ENCODE measurements at places on chromosomes 13 and 19. TPM values are rescaled to one million over a fixed set of nuclear protein-coding genes. Genes with fewer than 3 reads are reported as not detected.
A peak's percentile ranks its signal among the peaks of the same experiment; 100 is the strongest.

GEMIN7 gene
- total RNA-seq, result 100 TPM

NKG7 gene
- total RNA-seq, result not detected

FCHO1 gene
- total RNA-seq, result 9.3 TPM

YIF1B gene
- total RNA-seq, result 114 TPM

CCL25 gene
- 19.6 TPM for total RNA-seq

LILRB4 gene
- not detected for total RNA-seq

DCT gene
- total RNA-seq, result 0.47 TPM

SMAD9 gene
- 22.3 TPM for total RNA-seq

ZBTB32 gene
- total RNA-seq, result not detected

KASH5 gene
- total RNA-seq, result not detected

ZNF227 gene
- total RNA-seq, result 12.1 TPM

ZNF112 gene
- 1.2 TPM for total RNA-seq

ERICH4 gene
- not detected for total RNA-seq

SPACA4 gene
- total RNA-seq, result 0.55 TPM

DNA sequence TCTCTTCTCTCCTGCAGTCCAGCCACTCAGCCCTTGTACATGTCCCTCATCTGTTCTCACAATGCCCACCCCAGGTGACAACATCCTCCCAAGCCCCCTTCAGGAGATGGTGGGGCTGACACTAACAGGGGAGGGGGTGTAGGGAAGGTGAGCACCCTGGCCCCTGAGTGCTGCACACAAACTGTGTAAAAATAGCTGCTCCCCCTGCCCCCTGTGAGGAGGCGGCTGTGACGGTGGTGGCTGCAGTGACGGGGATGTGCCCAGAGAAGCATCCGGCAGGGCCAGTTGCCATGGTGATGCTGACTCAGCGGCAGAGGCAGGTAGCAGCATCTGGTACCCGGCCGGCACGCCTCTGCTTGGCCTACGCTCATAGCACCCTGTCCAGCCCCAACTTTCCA, 13.0 kb upstream of the JUND start:
- no peak for DNase-seq

DNA sequence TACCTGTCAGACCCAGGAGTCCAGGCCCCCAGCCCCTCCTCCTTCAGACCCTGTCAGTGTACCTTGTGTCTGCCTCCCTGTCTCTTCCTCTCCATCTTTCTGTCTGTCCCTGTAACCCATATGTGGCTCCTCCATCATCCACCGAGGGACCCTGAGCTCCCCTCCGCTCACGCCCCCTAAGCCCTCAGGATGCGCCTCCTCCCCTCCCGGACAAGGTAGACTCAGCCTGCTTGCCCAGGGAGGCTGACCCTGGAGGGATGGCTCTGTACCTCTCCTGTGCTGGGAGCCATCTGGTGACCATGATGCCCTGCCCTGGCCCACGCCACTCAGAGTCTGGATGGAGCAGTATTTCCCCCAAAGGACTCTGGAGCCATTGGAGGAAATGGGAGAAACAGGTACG, 1.0 kb upstream of the CAPN12 start:
- DNase-seq, result no peak

- DNase-seq, result no peak
Measured at GRCh38 chr19:34104557-34104956, 67.7 kb upstream of the LSM14A start.

GRCh38 chr13:31896427-31896826, 135.1 kb upstream of the FRY start:
- DNase-seq, result no peak

DNA sequence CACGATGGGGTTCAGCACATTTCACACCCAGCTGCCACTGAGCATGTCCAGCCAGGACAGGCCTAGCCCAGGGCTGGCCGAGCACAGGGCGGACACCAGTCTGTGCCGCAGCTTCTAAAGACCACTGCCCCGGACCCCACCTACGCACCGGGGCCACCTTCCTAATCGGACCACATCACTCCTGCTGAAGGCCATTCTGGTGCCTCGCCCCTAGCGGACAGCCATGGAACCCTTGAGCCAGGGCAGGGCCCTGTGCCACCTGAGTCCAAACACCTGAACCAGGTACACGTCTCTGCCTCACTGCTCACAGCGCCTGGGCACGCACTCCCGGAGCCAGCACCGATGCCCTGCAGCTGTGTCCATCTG, 8.4 kb upstream of the C13orf46 start:
- DNase-seq, result no peak

DNA sequence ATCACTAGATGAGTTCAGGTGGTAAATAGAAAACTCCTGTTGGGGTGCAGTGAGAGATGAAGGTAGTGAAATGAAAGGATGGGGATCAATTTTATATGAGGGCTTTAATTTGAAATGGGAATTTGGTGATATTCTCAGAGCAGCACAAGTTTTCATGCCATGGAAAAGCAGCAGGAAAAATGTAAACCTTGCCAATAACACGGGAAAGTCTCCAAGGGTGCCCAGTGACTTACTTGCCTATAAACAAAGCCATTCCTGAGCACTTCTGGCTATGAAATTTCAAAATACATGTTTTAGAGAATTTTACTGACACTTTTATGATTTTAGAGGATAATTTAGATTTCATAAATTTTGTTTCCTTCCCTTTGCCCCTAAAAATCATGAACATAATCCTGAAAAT, 16.4 kb upstream of the FLT3 start:
- peak; percentile 75 for DNase-seq

DNA sequence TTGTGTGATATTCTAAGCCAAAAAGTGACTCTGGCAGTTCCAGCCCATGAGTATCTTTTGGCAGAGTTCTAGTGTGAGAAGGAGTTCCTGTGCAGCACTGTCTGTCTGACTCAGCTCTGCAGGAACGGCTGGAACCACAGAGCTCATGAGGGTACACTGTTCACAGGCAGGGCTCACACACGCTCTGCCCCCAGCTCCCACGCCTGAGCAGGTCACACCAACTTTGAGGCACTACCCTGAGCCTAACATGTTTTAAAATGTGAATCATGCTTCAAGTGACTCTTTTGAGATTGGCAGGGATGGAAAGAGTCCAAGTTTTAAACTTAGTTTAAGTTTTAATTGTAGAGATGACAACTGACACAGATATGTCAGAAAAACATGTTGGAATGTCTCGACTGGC, 1203.3 kb downstream of the UQCRFS1 start:
- no peak for DNase-seq

GRCh38 chr19:1400281-1401137, 833 bp downstream of the GAMT start:
- DNase-seq, result peak; percentile 71

DNA sequence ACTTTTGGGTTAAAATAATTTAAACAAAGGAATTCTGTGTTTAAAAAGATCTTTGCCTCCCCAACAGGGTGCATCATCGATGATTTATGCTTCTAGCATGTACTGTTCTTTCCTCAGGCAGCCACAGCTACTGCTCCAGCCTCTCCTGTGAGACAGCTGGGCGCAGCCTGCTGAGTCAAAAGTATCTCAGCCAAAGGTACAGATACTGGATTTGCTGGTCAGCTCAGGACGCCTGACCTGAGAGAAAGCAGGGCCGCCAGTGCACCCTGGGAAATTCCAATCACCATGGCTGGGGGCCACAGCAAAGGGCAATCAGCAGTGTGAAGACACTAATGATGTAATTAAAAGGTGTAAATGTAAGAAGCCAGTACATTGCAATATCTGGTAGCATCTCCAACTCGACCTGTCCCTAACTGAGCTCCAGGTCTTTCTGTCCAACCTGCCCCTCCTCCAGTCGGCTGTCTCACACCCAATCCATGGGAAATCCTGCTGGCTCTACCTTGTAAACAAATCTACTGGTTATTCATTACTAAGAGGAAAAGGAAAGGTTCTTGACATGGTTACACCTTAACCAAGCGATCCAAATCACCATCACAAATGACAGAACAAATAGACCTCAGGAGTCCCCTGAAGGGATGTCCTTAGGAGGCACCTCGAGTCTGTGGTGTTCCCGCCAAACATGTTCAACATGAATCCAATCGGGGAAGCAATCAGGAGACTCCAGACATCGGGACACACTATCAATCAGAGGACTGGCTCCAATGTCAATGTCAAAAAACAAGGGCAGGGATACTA, 7.3 kb downstream of the OPA3 start:
- DNase-seq, result peak; percentile 64

- DNase-seq, result peak; percentile 77
Measured at GRCh38 chr13:39451301-39451700, 151.7 kb downstream of the LHFPL6 start.

GRCh38 chr13:35179494-35179893, 237.4 kb downstream of the NBEA start:
- DNase-seq, result no peak

- DNase-seq, result no peak
Measured at GRCh38 chr13:50415428-50415827, 400.2 kb downstream of the KCNRG start.

GRCh38 chr19:12984683-12985048, 10.6 kb upstream of the NFIX start:
- no peak for DNase-seq

DNA sequence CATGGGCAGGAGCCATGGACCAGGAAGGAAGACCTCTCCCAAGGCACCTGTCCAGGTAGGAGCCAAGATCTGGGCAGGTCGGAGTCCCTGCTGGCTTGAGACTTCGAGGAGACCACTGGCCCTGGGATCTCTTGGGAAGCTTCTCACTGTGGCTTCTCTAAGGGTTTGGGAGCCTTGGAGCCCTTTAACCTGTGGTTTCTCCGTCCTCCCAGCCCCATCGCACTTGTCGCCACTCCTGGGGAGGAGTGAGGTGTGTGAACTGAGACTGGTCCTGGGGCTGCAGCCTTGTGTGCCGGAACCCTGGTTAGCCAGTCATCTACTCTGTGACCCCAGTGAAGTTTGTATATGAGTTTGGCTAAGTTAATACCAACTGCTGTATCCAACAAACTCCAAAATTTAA, 8.2 kb downstream of the ZNF805 start:
- no peak for DNase-seq

- peak; percentile 21 for DNase-seq
Measured at GRCh38 chr13:40401911-40402776, 264.3 kb downstream of the FOXO1 start.

DNA sequence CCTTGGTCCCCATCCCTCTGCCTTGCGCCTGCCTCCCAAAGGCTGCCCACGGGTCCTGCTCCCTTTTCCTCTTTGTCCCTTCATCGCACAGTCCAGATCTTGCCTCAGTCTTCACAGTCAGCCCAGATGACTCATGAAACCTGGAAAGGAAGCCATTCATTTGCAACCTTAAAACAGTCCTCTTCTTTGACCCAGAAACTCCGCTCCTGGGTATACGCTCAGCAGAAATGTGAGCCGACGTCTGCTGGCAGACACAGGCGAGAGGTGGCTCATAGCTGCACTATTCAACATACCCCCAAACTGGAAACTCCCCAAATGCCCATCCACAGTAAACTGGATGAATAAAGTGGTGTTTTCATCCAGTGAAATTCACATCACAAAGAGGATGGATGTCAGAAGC, 13.6 kb upstream of the PEPD start:
- DNase-seq, result no peak

DNA sequence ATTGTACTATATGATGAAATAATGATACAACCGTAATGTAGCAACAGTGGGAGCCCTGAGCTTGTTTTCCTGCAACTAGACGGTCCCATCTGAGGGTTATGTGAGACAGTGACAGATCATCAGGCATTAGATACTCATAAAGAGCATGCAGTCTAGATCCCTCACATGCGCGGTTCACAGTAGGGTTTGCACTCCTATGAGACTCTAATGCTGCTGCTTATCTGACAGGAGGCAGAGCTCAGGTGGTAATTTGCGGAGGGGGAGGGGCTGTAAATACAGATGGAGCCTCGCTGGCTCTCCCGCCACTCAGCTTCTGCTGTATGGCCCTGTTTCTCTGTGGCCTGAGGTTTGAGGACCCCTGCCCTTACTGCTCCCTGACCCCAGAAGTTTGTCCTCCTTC, 13.7 kb downstream of the EPHX3 start:
- no peak for DNase-seq

- no peak for DNase-seq
Measured at GRCh38 chr13:65677906-65678305, 1552.2 kb downstream of the PCDH9 start.

- DNase-seq, result no peak
Measured at GRCh38 chr13:44718467-44718866, 142.3 kb upstream of the TSC22D1 start.

- peak; percentile 95 for DNase-seq
Measured at GRCh38 chr19:12035220-12036172, at the start of gene ZNF433. ZNF433 (minus strand) TSS chr19:12035679; CDS start chr19:12035539, 140 bp downstream.

- DNase-seq, result no peak
Measured at GRCh38 chr19:9937001-9937411, 691 bp upstream of the OLFM2 start.

- DNase-seq, result no peak
Measured at GRCh38 chr19:16327501-16327900, 2.9 kb downstream of the KLF2 start.

DNA sequence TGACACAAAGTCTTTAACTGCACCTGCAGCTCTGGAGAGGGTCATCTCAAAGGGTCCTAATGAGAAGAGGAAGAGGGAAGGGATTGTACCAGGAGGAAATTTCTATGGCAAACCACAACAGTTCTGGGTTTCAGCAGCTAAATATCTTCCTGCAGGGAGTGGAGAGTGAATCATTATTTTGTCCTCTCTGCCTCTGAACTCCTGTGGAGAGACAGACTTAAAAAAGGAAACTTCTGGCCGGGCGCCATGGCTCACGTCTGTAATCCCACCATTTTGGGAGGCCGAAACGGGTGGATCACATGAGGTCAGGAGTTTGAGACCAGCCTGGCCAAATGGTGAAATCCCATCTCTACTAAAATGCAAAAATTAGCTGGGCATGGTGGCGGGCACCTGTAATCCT, 16.9 kb upstream of the C1QTNF9 start:
- DNase-seq, result no peak

DNA sequence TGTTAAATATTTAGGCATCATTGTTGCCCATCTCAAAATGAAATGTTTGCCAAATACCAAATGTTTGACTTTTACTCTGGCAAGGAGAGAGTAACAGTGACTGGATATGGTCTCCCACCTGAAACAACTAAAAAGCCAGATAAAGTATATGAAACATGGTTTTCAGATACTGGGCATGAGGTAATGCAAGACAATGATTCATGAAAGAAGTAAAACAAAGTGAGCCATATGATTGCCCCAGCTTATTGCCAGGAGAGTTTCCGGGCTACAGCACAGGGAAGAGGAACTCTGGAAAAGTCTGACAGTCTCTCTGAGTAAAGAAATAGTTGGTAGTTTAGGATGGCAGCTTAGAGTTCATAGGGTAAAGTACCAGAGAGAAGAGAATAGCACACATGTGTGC, 354.6 kb downstream of the DNAJC15 start:
- DNase-seq, result peak; percentile 15

DNA sequence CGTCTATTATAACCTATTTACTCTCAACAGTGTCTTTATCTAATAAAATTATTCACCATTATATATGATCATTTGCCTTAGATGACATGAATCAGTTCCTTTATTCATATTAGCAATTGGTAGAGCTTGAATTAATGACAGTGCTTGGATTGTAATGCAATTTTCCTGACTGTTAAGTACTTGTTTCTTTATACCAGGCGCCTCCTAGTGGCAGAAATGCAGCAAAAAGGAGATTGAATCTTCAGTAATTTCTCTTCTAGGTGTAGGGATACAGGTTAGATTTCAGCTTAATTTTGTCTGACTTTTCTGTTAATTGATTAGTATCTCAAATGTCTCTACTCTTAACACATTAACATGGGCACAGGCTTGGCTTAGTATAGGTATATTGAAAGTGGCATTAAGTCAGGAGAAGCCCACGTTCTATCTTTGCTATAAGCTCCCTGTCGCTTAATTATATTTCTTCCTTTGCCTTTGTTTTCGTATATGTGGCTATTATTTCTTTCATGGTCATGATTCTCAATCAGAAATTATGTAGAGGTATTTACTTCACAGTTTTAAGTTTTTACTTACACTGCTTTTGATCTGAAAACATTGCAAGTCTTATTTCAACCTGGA, 9.1 kb upstream of the LHFPL6 start:
- DNase-seq, result peak; percentile 92
